Stimulated activated CD8-positive, alpha-beta memory T cell treated with anti-CD3 and anti-CD28 coated beads, Interleukin-2, amount 100 ng/mL, for 1 hour (primary cell): ENCODE measurements at places on chromosomes 7 and 10.
A peak's percentile ranks its signal among the peaks of the same experiment; 100 is the strongest.

- no peak for DNase-seq
These were observed 59.4 kb downstream of the CUZD1 start for GRCh38 chr10:122786269-122786668.

GRCh38 chr10:137606-138005, 2.4 kb downstream of the ZMYND11 start:
- DNase-seq: no peak

GRCh38 chr10:73879296-73880173, 5.2 kb upstream of the CAMK2G start:
- peak; percentile 87 for DNase-seq

DNA sequence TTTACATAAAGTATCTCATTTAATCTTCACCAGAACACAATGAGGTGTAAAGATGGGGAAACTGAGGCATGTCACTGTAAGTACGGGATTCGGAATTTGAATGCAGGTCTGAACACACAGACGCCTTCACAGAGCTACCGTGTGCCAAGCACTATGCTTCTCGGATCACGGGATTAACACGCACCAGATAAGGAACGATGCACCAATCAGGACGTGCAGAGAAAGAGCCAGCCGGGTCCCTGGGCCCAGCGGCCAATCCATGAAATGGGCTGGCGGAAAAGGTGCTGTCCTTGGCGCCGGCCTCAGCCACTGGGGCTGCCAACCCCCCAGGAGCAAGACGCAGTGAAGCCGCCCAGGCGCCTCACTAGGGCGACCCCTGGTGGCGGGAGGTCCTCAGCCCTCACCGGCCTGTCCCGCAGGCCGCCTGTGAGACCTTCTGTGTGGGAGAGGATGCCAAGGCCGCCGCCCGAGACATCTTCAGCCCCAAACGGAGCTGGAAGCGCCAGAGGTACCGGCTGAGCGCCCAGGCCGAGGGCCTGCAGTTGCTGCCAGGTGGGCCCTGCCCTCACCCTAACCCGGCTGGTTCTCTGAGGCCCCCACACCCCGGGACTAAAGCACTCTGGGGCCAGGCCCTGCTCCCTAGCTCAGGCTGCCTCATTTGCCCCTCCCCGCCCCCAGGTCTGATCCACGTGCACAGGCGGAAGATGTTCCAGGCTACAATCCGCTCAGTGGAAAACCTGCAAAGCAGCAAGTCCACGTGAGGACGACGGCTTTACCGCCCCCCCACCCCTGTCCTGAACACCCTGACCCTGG, 15.6 kb downstream of the ATG9B start:
- peak; percentile 62 for DNase-seq
